ENCODE measurements at places on chromosomes 1 and 21.

DNA sequence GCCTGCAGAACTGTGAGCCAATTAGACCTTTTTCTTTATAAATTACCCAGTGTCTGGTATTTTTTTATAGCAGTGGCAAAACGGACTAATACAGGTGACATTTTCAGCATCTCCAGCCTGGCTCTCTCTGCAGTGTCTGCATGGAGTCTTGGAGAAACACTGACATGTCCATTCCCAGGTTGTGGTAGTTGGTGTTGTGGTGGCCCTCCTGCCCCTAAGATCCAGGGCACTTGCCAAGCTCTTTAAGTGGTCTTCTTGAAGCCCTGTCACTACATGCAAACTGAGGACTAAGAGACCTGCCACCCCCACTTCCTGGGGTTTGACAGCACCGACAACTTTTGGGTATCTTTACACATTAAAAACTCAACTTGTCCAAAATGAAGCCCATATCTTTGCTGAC is 419.4 kb downstream of the NPHP4 start:
- no peak for DNase-seq

- DNase-seq = no peak
Measured at GRCh38 chr1:167656657-167657056, 26.6 kb downstream of the RCSD1 start.

DNA sequence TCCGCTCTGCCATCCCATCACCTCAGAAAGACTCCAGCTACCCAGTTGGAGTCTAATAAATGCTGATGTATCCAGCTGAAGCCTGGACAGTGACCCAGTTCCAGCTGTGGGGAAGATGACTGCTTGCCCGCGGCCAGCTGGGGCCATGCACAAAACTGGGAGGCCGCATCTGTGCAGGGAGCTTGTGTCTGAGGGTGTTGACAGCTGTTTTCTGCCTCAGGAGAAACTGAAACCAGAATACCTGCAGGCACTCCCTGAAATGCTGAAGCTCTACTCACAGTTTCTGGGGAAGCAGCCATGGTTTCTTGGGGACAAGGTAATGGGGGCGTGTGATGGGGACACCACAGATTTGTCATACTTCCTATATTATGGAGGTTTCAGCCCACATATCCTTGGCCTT is 3.2 kb downstream of the GSTM2 start:
- DNase-seq = no peak

GRCh38 chr1:62439652-62440371 is 3.0 kb downstream of the USP1 start:
- DNase-seq = no peak

DNA sequence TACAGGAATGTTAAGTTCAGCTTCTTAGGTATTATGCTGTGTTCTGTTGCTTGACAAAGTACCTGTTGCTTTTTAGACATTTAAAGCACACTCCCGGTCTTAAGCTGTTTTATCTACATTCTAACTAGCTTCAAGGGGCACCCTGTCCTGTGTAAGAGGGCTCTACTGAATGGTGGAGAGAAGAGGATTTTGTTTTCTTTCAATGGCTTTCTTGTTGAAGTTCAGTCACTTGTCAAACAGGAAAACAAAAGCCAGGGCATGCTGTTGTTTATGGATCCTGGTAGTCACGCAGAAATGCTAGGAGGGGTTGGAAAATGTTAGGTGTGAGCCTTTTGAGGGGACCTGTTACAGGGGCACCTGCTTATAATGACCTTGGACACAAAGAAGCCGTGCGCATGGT is 30.7 kb downstream of the PGM1 start:
- no peak for DNase-seq

GRCh38 chr1:4755301-4755845 is 101.0 kb downstream of the AJAP1 start:
- no peak for DNase-seq

DNA sequence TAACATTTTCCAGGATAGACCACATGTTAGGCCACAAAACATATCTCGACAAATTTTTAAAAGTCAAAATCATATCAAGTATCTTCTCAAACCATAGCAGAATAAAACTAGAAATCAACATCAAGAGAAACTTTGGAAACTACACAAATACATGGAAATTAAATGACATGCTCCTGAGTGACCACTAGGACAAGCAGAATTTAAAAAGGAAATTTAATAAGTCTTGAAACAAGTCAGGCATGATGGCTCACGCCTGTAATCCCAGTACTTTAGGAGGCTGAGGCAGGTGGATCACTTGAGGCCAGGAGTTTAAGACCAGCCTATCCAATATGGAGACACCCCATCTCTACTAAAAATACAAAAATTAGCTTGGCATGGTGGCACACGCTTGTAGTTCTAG is 26.4 kb upstream of the UTS2 start:
- no peak for DNase-seq

DNA sequence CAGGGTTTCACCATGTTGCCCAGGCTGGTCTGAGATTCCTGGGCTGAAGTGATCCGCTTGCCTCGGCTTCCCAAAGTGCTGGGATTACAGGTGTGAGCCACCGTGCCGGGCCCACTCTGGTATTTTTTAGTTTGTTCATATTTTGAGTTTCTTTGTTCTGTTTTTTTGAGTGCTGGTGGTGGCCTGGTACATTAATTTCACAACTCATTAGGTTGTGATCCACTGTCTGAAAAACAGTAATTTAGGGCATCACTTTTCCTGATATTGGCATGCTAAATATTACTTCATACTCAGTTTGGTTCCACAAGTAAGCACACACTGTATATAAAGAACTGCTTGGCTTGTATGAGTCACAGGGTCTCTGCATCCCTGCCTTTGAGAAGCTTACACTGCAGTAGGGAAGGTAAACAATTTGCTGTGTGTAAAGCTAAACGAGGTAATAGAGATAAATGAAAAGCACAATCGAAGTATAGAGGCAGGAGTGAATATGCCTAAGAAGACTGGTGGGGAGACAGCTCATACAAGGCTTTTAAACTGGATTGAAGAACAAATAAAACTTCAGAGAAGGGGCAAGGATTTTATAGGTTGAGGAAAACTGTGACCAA is 7.7 kb downstream of the SNX27 start:
- peak; percentile 37 for DNase-seq

DNA sequence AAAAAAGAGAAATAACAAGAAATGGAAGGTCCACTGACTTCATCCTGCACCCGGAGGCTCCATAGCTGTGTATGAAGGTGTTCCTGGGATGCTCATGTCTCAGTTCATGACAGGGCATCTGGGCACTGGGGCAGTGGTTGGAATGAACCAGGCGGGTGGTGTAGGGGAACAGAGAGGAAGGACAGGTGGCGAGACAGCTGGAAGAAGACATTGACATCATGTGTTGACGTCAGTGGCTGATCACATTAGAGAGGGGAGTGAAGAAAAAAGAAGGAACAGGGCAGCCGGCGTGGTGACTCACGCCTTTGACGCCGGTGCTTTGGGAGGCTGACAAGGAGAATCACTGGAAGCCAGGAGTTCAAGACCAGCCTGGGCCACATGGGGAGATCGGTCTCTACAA is 50.1 kb downstream of the HUNK start:
- no peak for DNase-seq

GRCh38 chr1:2412773-2413494 is 570 bp upstream of the PEX10 start:
- DNase-seq = peak; percentile 65

- no peak for DNase-seq
Measured at GRCh38 chr1:228015276-228016180, 8.7 kb downstream of the WNT3A start.

DNA sequence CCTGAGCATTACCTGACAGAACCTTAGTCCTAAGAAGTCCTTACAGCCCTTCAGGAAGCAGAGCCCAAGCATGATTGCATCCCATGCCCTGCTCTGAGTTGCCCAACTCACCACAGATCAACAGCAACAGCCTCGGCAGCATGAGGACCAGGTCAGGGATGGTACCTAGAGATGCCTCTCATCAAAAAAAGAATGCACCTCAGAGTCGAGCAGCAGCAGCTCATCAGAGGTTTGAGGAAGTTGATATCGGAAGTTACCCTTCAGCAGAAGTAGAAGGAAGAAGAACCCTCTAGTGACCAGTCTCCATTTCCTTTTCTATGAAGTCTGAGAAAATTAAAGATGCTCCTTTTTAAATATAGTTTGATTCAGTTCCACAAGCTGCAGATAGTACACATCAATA is at the start of gene FCRL1:
Gene FCRL1 (minus strand): TSS at position 225 of the 400 bp plus-strand sequence. CDS start 83 bp downstream, at position 142.
- no peak for DNase-seq

DNA sequence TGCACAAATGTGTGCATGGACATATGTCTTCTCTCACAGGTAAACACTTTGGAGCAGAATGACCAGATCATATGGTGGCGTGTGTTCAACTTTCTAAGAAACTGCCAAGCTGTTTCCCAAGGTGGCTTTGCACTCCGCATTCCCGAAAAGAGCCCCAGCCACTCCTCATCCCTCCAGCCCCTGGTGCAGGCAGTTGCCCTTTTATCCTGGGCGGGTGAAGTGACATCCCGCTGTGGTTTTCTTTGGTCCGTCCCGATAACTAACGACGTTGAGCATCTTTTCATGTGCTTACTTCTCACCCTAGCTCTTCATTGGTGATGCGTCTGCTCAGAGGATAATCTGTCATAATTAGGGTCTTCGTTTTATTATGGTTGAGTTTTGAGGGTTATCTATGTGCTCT is 612.5 kb downstream of the MATN1 start:
- no peak for DNase-seq

DNA sequence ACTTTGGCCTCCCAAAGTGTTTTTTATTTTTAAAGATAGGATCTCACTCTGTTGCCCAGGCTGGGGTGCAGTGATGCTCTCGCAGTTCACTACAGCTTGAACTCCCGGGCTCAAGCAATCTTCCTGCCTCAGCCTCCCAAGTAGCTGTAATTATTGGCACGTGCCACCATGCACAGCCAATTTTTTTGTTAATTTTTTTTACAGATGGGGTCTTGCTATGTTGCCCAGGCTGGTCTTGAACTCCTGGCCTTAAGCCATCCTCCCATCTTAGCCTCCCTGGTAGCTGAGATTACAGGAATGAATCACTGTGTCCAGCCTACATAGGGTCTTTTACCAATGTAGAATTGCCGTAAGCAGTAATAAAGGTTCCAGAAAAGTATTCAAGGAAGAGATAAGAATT is 49.1 kb upstream of the HP1BP3 start:
- DNase-seq = no peak

DNA sequence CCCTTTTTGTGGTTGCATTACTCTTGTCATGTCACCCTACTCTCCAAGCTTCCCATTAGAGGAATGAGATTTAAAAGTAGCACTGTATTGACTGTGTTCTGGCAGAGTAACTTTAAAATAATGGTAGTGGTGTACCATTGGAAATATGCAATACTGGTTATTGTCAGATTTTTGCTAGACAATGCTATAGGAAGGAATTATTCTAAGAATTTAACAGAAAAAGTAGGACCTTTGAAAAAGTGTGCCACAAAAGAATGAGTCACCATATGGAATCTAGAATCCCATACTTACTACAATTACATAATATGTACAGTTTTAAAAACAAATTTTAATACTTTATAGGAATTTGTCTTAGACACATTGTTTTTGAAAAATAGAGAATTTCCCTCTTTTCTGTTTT is 13.8 kb downstream of the MIER1 start:
- DNase-seq = no peak

GRCh38 chr1:245207801-245208200 is 53.0 kb downstream of the KIF26B start:
- DNase-seq = no peak

DNA sequence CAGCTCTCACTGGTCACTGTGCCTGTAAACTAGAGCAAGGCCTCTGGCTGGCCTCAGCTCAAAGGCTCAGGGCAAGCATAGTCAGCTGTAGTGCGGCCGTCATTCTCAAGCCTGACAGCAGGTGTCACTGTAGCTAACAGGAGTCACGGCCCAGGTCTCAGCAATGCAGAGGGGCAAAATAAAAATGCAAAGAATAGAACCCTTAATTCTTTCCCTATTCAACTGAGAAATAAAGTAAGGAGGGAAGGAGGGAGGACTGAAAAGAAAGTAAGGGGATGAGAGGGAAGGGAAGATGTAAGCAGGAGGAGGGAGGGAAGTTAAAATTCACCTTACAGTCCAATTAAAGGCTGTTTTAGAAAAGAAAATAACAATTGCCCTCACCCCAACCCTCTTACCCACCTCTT is 106.1 kb downstream of the KIAA0319L start:
- DNase-seq = peak; percentile 37

GRCh38 chr1:83571536-83571935 is 427.4 kb downstream of the TTLL7 start:
- no peak for DNase-seq

DNA sequence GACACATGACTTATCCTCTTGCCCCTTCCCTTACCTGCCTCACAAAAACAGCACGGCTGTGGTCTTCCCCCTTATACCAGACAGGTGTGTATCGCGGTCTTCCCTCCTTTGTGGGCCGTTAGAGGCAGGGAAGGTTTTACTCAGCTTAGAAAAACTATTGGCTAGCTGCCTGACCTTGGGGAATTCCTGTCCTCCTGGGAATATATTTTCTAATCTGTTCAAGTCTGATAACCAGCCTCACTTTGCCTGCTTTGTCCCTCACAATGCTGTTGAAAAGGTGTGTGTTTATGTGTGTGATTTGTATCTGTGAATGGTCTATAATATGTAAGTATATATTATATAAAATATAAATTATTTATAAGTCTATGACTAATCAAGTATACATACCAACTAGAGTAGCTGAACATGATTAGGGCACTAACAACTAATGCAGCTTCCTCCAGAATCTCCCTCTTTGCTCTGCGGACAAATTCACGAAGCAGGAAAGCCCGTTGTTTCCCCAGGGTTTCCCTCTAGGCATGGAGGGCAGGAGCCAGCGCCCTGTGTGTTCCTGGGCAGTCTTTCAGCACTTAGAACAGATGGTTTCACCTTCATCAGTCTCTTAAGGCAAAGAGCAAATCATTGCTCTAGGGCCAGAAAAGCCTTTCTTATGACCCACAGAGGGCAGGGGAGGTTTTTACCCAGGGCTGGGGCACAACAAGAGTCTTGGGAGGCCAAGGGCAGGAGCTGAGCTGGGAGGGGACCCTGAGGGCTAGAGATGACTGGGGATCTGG is 25.6 kb downstream of the SLC26A9 start:
- DNase-seq = no peak

- DNase-seq = no peak
Measured at GRCh38 chr1:64935551-64936155, 30.7 kb downstream of the JAK1 start.

DNA sequence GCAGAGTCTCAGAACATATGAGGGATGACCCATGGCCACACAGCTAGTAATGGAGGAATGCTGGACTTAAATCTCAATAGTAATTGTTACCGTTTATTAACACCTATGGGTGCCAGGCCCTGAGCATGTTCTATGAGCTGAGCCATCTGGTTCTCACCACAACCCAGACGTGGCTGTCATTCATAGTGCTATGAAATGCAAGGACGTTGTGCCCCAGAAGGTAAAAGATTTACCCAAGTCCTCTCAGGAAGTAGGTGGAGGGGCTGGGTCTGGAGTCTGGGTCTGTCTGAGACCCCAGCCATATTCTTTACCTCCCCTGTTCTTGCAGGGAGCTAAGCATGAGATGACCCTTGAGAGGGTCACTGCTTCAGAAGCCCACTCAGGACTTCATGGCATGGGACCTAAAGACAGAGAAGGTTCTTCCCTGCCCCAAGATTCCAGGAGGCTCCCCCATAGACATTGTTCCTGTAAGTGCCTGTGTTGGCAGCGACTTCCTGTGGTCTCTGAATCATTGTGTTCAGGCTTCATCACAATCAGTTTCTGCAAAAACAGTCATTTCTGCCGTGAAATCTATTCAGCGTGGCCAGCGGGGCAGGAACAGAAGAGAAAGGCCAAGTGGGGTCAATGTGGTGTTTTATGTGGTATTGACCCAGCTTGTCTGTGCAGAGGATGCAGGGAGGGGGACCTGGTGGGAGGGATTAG is 475.4 kb downstream of the PTPRU start:
- DNase-seq = no peak
